ENCODE measurements at places on chromosomes 7 and 10. TPM values are rescaled to one million over a fixed set of nuclear protein-coding genes. Genes with fewer than 3 reads are reported as not detected.

The HOXA3 gene
- 0.11 TPM for polyA plus RNA-seq

DNA sequence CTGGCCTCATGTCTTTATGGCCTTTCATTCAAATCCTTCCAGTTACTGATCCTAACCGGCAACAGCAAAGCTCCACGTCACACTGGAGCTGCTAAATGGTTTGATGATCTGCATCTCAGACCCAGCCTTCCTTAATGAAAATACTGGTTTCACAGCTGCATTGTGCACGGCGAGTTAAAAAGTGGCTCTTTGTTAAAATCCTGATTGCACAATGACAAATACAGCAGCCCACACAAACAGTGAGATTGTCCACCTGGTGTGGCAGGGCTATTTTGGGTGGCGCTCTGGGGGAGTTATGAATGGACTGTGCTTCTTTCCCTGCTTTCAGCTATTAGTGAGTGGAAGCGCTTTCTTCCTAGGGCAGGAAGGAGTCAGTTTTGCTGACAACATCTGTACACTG lies 63.4 kb upstream of the C1QL3 start:
- DNase-seq: no peak

DNA sequence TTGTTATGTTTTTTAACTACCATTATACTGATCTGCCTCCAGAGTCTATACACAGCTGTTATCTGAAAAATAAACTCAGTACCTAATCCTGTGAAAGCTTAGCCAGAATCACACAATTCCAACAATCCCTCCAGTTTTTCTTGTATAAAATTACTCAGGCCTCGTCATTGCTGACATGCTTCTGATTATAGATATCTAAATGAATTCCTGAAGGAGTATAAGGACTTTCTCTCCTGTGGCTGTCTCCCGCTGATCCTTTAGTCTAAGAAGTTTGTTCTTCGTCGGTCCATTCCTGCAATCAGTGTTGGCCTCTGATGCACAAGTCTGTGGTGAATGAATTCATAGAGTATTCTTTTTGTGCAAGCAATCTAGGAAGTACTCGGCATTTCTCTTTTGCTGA lies 288.9 kb upstream of the SEMA3C start:
- DNase-seq: no peak

- no peak for DNase-seq
These were observed 38.2 kb upstream of the BET1 start for GRCh38 chr7:94042381-94042780.

- no peak for DNase-seq
These were observed 143.3 kb downstream of the PKD1L1 start for GRCh38 chr7:47804767-47805545.

GRCh38 chr10:127945341-127945758 lies 38.4 kb downstream of the PTPRE start:
- no peak for DNase-seq

DNA sequence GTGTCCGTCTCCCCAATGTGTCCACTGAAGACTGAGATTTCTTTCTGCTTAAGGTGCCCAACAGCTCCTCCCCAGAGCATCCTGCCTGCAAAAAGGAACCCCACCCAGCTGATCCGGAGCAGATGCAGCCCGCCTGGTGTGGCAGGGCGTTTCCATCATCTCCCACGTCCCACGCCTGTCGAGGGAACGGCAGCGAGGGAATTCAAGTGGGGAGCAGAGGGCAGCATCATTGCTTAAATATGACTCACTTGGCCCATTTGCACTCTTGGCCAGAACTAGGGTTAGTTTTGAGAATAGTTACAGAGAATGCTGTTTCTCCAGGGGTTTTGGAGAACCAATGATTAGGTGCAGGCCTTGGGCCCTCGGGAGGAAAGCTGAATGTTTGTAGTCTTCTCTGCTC lies 20.8 kb downstream of the VWA2 start:
- DNase-seq: no peak

Measured in liver (tissue), 10 donors.